Right forelimb (tissue), 1 donor: ENCODE measurements at places on chromosomes 12 and 14.

DNA sequence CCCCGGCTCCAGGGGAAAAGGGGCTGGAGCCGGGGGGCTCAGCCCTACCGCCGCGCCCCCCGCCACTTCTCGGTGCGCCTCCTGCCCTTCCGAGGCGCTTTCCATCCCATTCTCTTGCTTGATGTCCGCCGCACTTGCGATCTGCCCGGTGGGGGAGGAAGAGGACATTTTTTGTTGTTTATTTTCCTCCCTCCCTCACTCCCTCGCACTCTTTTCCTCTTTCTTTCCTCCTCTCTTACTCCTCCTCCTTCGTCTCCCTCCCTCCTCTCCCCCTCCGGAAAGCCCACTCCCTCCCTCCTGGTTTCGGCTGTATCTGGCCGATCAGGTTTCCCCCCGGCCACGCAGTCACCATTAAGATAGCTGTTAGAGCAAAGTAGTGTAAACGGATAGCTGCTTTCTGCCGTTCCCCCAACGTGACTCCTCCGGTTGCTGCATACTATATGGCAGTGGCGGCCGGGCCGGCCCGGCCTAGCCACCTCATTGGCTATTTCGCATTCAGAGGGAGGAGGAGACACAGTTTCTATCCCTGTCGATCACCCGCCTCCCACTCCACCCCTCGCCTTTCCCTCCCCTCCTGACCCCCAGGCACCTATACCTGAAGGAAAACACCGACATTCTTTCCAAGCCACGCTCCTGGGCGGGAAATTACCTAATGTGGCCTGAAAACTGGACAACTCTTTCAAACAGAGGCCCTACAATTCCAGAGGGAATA, at the start of gene SIX4:
Gene SIX4, minus strand, starts transcription at position 445 of the 712 bp plus-strand sequence. Its CDS starts 277 bp downstream, at position 168.
- DNase-seq: peak; percentile 81

DNA sequence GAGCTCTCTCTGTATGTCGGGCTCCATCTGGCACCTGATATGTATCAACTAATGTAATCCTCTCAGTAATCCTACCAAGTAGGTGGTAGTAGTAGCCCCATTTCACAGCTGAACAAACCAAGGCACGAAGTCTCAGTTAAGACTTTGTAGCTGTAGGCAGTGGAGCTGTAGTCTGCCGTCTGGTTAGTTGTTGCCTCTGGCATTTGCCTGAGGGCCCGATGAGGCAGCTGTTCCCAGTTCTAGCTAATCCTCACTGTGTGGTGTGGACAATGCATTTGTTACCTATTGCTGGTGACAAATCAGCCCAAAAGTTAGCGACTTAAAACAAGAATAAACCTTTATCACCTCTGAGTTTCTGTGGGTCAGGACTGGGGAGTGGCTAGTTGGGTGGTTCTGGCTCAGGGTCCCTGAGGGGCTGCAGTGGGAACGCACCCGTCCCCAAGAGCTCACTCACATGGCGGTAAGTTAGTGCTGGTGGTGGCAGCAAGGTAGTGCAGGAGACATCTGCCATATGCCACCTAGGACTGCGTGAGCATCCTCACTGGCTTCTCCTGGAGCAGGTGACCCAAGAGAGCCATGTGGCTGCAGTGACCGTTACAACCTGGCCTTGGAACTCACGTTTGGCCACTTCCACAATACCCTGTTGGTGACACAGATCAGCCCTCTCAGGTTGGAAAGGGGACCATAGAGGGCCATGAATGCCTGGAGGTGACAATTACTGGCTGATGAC, 5.6 kb downstream of the AACS start:
- DNase-seq: no peak

DNA sequence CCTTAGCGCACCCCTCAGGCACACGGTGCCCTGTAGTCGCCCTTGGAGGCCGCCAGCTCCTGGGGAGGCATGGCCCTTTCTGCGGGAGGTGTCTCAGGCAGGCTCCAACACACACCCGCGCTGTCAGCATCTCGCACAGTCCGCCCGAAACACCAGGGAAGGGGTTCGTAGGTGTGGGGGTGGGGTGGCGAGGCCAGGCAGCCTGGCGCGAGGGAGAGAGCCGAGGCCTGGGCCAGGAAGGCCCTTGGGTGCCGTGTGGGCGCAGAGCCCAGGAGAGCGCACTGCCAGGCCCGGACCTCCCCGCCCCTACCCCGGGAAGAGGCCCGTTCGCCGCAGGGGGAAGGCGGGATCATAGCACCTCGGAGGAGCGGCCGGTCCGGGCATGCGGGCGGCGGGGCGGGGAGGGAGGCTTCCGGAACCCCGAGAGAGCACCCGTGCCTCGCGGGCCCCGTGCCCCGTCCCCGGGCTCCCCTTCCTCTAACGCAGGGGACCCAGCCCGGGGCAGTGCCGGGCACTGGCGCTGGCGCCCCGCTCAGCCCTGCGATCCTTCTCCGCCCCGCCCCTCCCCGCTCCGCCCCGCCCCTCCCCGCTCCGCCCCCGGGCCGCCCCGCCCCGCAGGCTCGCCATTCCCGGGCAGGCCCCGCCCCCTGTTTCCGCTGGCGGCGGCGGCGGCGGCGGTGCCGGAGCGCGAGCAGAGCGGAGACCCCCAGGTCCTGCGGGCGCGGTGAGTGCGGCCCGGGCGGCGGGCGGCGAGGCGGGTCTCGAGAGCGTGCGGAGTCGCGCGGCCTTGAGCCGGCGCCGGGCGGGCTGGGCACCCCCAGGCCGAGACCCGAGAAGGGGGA, at the start of gene TSPAN9:
Gene TSPAN9, plus strand, starts transcription at position 650 of the 842 bp plus-strand sequence. CDS start 123,815 bp downstream, outside the sequence.
- peak; percentile 86 for DNase-seq

DNA sequence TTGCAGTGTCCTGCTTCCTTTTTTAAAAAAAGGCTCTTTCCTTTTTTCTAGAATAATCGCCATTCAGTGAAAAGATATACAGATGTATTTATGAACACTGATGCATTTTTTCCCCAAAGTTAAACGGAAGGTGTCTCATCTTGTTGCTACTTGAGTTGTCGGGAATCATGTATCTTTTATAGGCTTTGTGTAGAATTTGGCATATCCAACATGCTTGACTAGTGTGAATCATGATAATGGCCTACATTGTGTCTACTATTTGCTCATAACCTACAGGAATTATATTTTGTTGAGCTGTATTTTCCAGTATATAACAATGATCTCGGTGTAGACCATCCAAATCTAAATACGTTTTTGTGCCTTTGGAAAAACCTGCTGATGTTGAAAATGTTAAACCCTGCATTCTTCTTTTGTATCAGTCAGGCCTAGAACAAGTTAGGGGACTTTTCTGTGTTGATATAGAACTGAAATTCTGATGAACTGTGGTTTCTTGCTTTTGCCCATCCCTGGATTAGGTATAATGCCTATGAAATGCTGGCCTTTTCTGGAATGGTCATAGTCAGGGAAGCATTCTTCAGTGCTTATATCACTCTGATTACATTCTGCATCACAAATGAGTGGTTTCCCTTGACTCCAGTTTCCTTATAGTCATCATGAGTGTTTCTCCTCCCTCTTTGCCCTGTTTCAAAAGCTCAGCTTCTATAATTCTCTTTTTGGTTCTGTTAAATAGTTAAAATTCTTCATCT, 10.8 kb downstream of the BMAL2 start:
- no peak for DNase-seq

DNA sequence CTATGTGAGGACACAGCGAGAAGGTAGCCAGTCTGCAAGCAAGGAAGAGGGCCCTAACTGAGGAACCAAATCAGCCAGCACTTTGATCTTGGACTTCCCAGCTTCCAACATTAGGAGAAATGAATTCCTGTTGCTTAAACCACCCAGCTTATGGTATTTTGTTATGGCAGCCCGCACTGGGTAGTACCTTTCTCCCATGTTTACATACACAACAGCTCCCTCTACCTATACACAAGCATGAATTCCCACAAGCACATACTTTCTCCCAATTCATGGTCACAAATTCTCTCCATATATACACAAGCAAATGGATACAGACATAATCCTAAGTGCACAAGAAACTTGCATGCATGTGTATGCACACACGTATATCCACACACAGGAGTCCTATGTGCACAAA, 7.4 kb downstream of the ITGB7 start:
- no peak for DNase-seq

DNA sequence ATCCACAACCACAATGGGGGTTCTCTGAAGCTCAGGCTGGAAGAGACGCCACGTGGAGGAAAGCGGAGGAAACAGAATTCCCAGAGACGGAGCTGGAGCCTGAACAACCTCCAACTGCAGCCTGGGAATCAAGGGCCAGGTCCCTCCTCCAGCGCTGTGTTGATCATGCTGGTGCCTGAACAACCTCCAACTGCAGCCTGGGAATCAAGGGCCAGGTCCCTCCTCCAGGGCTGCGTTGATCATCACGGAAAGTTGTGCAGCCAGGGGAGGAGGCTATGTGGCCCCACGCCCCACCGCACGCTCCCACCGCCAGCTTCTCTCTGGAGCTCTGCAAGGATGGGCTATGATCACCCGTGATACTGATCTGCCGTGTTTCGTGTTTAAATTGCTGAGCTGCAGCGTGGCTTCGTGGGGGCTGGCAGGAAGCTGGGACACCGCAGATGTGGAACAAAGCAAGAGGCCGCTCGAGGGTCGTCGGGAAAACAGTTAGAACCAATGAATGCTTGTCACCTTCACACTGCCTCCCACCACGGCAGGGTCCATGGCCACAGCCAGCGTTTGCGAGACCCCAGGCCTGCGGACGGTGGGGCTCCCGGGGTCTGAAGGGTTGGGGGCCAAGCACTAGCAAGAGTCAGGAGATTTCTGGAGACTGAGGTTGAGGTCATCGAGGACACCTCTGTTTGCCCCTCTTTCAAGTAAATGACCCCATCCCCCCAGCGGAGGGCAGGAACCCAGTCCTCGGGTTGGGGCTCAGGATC, 51.8 kb upstream of the FBRSL1 start:
- peak; percentile 72 for DNase-seq

DNA sequence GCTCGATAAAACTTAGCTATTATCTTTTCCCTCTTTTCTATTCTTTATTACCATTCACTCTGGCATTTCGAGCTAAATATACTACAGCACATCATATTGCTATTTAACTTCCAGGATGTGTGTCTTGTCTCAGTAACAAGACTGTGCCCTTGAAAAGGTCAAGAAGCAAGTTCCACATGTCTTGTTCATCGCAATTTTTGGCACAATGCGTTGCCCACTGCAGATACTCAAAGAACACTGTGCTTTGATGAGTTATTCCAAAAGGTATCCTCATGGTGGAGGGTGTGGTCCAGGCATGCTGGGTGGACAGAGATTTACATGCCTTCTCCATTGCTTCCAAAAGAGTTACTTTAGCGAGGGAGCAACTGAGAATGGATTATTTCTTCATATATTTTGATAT, 6.6 kb downstream of the E2F7 start:
- DNase-seq: no peak

DNA sequence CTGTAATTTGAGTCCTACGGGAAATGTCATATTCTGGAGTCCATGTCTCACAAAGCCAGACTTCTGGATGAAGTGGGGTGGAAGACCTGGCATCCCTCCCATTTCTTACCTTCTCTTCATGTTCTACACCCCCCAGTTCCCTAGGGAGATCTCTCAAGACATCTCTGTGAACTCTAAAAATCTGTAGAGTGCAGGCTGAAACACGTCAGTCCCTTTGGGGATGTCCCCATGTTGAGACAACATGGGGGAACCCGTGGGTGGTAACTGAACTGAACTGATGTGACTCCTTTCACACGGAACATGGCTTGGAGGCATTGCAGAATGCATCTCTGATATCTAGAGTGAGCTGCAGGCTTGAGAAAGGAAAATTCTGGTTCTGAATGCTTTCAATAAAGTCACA, 15.2 kb downstream of the SERPINA12 start:
- no peak for DNase-seq

- no peak for DNase-seq
Observed at GRCh38 chr12:19799895-19800602, 360.8 kb downstream of the AEBP2 start.

GRCh38 chr14:51145246-51145645, 50.3 kb upstream of the TRIM9 start:
- no peak for DNase-seq

- DNase-seq: no peak
Observed at GRCh38 chr12:9731393-9731792, 1.5 kb downstream of the CLECL1 start.

GRCh38 chr12:12546314-12546772, 16.3 kb downstream of the DUSP16 start:
- no peak for DNase-seq

DNA sequence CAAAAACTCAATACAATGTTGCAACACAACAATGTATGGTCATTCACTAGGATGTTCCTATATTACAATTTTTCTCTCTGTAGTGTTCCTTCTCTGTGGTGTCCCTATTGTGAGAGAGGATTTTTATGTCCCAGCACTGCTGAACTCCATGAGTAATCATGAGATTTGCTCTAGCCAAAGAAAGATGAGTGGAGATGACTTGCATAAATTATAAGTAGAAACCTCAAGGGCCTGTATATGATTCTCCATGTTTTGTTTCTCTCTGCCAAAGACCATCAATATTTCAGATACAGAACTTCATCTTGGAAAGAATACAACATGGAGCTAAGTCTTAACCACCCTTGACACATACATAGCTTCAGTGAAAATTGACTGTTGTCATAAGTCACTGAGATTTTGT, 579.1 kb downstream of the TMTC2 start:
- DNase-seq: no peak
